ENCODE measurements at places on chromosomes 1 and 21.

- DNase-seq: no peak
These were observed 70.7 kb upstream of the ZNF644 start for GRCh38 chr1:91092503-91092902.

DNA sequence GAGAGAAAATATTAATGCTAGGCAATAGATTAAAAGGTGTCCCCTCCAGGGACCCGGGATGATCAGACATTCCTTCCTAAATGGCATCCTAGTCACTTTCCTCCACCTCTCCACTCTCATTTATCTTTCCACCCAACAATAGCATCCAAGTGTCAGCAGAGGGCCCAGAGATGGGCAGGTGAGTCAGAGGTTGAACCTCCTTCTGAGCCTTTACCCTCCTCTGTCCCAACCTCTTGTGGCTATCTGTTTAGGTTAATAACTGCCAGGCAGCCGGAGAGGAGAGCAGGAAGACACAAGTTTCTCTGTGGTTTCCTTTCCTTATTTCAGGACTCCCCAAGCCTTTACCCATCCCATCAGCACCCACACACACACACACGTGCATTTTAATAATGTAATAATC lies 4.1 kb downstream of the GJA5 start:
- no peak for DNase-seq

DNA sequence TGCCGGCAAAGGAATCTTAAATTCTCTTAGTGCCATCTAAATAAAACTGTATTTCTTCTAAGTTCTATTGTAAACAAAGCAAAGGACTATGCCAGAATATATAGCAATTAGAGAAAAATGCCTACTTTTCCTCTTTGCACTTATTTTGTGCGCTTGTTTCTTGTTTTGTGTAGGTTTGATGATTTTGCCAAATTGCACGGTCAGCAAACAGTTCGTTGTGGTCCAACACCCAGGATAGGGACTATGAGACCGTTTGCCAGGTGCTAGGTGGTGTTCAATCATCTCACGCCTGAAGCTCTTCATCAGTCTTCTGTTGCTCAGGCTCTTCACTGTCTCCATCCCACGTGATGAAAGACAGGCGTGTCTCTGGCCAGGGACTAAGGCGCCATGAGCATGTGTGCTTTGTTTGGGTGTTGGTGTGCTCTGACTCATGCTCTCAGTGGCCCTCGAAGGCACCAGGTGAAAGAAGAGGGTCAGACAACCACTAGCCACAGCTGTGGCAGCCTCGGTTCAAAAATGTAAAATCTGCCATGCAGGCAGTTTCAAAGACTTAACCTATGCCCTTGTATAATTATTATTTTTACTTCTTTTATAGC lies 36.9 kb upstream of the KCNE1 start:
- no peak for DNase-seq

GRCh38 chr1:6207075-6207885 lies 1.4 kb downstream of the RNF207 start:
- DNase-seq: no peak

- no peak for DNase-seq
These were observed 177.3 kb downstream of the CAMTA1 start for GRCh38 chr1:6962478-6962995.

GRCh38 chr1:10642403-10643080 lies 153.9 kb downstream of the CASZ1 start:
- no peak for DNase-seq

DNA sequence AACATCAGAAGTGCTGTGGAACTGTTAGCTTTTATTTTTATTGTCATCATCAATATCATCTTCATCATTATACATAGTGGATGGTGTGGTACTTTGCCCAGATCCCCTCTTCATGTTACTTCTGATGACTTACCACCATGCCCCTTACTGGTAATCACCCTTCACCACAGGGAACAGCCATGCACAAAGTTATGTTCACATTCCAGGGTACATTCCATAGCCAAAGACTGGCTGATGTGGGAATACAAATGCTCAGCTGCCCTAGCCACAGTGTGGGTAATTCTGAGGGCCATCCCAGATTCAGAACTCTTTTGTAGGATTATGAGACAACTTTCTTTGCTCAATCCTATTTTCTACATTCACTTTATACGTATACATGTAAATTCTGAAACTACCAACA lies 691.3 kb upstream of the CXADR start:
- DNase-seq: no peak

GRCh38 chr1:229130028-229130668 lies 140.8 kb upstream of the RAB4A start:
- no peak for DNase-seq

DNA sequence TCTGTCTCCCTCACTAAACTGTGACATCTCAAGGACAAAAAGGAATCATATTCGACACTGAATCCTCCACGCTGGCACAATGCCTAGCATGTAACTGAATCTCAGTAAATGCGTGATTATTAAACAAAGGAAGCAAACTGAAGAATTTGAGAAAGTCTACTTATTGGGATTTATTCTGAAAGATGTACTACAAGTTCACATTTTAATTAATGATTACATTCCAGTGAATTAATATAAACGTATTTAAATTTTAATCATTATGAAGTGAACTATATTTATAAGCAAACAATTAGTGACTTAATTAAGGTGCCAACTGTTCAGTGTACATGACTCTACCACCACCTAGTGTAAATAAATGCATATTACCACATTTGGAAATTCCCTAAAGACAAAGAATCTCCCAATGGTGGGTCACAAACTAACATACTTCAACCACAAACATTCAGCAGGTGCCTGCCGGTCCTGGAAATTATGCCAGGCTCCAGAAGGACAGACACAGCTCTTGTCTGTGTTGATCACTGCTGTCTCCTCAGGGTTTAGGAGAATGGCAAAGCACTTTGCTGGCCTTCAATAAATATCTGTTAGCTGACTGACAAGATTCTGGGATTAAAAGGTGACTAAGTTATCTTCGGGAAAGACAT lies 56.3 kb downstream of the SMYD3 start:
- DNase-seq: no peak

DNA sequence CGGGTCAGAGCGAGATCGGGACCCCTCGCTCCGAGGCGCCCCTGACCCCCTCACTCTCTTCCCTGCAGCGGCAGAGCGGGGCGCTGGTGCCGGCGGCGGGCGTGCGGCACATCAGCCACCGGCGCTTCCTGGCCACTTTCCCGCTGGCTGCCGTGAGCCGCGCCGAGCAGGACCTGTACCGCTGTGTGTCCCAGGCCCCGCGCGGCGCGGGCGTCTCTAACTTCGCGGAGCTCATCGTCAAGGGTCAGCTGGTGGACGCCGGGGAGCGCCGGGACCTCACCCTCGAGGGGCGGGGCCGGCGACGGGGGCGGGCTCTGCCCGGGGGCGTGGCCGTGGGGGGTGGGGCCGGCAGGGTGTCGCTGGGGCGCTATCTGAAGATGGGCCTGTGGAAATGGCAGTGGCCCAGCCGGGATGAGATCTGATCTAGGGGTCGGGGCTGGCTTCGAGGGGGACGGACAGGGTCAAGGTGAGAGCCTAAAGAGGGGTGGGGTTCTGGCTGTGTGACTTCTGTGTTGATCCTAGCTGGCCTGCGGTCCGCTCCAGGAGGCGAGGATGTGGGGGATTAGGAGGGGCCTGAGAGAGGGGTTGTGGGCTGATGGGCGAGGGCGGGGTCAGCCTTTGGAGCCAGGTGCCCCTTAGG lies 23.6 kb downstream of the PTPRU start:
- DNase-seq: no peak

- DNase-seq: no peak
These were observed 79.8 kb upstream of the F3 start for GRCh38 chr1:94621395-94621794.

GRCh38 chr1:42759114-42759513 lies 7.7 kb downstream of the P3H1 start:
- no peak for DNase-seq

DNA sequence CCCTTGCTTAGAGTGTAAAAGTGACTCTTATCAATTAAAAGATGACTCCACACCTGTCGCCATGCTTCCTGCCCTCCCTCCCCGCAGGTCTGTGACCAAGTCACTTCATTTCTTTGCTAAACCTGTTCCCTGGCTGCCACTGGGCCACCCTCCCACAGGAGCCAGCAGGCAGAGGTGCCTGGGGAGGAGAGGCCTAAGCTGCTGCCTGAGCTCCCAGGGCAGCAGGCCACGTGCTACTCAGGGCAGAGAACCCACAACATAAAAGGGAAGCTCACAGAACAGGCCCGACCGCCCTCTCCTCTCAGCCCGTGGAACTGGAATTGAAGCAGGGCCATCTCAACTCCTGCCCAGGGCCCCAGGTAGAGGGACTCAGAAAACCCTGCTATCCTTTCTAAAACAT lies 4.9 kb downstream of the C1orf198 start:
- no peak for DNase-seq

GRCh38 chr1:24443241-24443656 lies 27.6 kb downstream of the NIPAL3 start:
- no peak for DNase-seq

- no peak for DNase-seq
These were observed 59.3 kb downstream of the NUP210L start for GRCh38 chr1:154095456-154096060.

DNA sequence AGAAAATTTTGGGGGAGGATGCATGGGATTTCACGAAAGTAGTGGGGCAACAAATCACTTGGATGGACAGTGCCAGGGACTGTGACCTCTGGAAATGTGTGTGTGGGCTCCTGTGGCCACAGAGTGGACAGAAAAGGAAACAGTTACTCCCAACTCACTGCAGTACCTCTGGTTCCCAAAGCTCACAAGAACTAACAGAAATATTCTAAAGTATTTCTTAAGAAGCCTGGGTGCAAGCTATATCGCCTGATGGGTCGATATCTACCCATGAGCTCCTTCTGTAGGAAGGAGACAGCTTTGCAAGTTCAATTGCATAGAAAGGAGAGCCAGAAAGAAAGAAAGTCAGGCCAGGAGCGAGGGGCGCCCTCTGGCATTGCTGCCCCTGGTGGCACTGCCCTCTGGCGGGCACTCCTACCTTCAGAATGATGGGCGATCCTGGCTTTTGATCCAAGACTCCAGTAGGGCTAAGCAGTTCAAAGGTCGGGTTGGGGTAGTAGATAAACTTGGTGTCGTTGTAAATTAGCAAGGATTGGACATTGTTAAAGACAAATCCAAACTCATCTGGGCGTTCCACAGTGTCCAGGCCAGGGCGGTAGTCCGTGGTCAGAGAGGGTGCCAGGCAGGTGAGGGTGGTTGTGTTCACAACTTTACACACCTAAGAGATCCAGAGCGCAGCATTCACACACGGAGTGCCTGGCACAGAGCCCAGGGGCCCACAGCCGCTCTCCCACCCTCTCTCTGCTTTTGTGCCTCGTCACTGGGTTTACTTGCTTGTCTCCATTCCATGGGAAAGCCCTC lies 134.7 kb upstream of the CD34 start:
- no peak for DNase-seq

- DNase-seq: no peak
These were observed 39.9 kb downstream of the RGL1 start for GRCh38 chr1:183844806-183845205.

DNA sequence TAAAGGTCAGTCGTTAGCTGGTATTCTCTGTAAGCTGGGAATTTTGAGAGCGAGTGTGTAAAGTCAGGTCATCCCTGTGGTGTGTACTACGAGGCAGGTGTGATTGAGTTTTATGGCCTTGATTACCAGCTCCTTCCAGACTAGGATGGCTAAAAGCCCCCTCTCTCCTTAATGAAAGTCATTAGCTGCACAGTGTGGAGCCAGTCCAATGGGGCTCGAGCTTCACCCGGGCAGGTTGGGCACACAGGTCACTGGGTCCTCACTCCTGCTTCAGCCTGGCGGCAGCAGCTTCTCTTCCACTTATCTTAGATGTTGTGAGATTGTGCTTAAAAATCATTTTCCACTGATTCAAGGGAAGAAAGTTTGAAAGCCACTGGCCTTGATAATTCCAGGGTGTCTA lies 3.0 kb downstream of the DMRTB1 start:
- DNase-seq: no peak

- no peak for DNase-seq
These were observed 4.8 kb downstream of the CLDN8 start for GRCh38 chr21:30211071-30211470.

DNA sequence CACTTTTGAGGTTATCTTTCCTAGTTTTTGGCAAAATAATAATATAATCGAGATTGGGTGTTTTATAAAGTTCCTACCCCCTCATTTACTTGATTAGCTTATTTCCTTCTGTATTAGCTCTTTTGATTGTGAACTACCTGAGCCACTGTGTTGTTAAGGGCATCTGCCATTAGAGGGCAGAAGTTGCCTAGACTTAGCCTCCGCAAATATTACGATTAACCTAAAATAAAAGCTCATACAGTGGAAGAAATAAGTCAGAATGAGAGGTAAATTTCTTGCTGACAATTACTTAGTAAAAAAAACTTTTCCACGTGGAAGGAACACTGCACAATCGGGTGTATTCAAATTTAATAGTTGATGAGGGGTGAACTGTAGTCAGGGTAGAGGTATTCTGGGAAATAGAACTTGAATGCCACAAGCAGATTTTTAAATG lies 2.3 kb downstream of the H3-3A start:
- no peak for DNase-seq

DNA sequence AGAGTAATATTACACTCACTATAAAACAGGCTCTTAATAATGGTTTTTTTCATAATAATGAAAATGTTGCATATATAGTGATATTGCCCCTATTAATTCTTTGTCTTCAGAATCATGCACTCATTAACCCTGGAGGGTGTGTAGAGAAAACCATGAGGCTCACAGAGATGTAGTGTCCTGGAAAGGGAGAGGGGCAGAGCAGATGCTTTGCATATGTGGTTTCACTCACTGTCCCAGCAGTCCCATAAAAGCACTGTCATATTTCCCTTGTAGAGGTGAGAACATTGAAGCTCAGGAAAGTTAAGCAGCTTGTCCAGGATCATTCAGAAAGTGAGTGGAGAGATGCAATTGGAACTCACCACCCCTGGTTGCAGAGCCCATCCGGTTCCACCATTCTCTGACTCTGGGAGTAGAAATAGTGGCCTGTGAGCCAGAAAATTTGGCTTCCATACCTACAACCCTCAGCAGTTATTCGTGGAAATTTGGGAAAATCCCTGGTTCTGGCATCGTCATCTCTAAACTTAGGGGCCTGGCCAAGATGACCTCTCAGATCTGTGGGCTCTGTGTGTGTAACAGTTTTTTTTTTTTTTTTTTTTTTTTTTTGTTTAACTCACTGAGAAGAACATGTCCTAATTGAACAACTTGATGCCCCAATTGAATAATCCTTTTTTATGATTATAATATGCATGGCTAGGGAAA lies 86.4 kb downstream of the RGL1 start:
- DNase-seq: no peak

- no peak for DNase-seq
These were observed 73.7 kb upstream of the ZC3H12A start for GRCh38 chr1:37400466-37401225.

- no peak for DNase-seq
These were observed 2.7 kb downstream of the KHDC4 start for GRCh38 chr1:155931332-155932038.

DNA sequence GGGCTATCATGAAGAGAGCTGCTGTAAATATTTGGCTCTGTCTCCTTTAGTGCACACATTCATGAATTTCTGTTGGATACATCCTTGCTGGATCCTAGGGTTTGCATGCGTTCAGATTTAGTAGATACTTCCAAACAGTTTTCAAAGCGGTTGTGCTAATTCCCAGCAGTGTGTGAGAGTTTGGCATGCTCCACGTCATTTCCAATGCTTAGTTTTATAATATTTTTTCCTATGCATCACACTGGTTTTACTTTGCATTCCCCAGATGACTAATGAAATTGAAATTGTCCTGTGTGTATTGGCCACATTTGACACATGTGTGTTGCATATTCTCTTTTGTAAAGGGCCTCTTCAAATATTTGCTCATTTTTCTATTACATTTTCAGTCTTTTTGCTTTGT lies 18.5 kb upstream of the AADACL3 start:
- no peak for DNase-seq

- DNase-seq: no peak
These were observed 454.3 kb downstream of the AJAP1 start for GRCh38 chr1:5108740-5109139.
